ENCODE measurements at places on chromosomes 2 and 18. TPM values are rescaled to one million over a fixed set of nuclear protein-coding genes. Genes with fewer than 3 reads are reported as not detected.

GRCh38 chr2:113784823-113785744, 28.6 kb upstream of the SLC35F5 start:
- DNase-seq, result no peak

DNA sequence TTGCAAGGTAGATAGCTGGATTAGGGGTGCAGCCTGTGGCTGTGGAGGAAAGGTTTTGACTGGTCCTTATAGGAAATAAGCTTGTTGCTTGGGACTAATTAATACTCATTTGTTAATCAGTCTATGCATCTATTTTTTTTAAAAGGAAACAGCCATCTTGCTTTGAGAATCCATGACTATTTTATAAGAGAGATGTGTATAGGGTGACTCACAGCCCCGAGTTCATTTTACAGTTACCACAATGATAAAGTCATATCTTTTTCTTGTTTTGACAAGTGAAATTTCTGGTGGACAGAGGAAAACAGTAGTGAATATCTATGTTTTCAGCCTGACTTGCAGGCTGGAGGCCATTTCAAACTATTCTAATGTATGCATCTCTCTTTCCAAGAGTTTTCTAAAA, 193.5 kb upstream of the CCDC68 start:
- DNase-seq, result no peak

DNA sequence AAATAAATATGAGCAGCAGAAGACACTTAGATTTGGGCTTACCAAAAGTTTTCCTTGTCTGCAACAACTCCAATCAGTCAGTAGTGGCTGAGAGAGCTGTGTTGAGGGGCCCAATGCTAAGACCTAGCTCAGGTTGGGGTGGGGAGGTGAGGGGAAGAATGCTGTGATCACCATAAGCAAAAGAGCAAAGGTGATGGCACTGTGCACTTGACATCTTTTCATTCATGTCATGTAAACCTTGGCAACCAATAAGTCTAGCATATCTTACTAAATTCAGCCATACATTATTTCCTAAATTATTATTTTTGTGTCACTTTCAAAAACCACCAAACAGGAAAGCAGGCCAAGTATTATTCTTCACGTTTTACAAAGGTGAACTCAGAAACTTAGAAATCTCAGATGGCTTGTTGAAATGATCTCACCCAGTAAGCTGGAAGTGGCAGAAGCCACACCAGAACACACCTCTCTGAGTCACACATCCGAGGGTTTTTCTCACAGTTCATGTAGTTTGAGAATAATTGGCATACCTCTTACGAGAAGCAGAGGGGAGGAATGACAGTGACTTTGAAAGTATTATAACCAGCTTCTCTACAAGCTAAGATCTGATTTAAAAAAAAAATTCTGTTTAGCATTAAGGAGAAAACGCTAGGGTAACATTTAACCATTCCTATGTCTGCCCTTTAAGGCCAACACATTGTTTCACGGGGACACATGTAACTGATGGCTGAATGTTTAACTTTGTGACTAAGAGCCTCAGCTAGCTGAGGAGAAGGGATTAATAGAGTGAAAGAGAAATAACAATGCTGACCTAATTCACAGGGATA, 43.3 kb upstream of the SETBP1 start:
- no peak for DNase-seq

The GPR45 gene
- not detected for polyA plus RNA-seq

The SLC14A1 gene
- polyA plus RNA-seq, result not detected

Data from GM23338 (cell line).